Lung microvascular endothelial cell (primary cell): ENCODE measurements at places on chromosomes 3 and 15. TPM values are rescaled to one million over a fixed set of nuclear protein-coding genes. Genes with fewer than 3 reads are reported as not detected.

Gene SLC15A2
- under 0.01 and 0.20 TPM in 2 replicates for total RNA-seq

GRCh38 chr15:33296050-33296449, 14.7 kb upstream of the RYR3 start:
- no peak for DNase-seq

- DNase-seq: no peak
Measured at GRCh38 chr3:107432646-107433045, 55.4 kb downstream of the CCDC54 start.

Gene GUCA1C
- not detected in 2 replicates for total RNA-seq

GRCh38 chr15:78063970-78064385, 13.5 kb downstream of the TBC1D2B start:
- DNase-seq: no peak

Gene TMEM115
- total RNA-seq: 27.7 and 44.4 TPM in 2 replicates

Gene IMPG2
- total RNA-seq: 0.44 and 0.99 TPM in 2 replicates

Gene GPR27
- not detected in 2 replicates for total RNA-seq

Gene APBA2
- total RNA-seq: 17.4 and 25.2 TPM in 2 replicates

DNA sequence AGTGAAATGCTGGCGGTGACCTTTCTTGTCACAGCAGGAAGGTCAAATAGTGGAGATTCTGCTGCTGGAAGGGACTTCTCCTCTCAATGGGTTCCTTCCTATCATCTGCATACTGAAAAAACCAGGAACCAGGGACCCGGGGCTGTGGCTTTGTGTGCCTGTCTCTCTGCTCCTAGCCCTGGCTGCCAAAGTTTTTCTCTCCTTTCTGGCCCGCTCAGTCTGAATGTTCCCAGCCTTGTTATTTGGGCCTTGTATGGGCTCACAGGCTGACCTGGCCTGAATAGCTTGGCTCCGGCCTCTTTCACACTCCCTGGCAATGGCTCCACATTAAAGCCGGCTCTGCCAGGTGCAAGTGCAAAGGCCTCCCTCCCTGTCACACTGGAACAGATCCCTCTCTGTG, 94.7 kb downstream of the LRIG1 start:
- DNase-seq: no peak

GRCh38 chr15:92954578-92954977, 54.5 kb downstream of the CHD2 start:
- DNase-seq: no peak
